ENCODE measurements at places on chromosomes 16 and 17.
A peak's percentile ranks its signal among the peaks of the same experiment; 100 is the strongest.

- no peak for DNase-seq
These were observed 12.7 kb downstream of the SLC6A4 start for GRCh38 chr17:30222721-30223175.

DNA sequence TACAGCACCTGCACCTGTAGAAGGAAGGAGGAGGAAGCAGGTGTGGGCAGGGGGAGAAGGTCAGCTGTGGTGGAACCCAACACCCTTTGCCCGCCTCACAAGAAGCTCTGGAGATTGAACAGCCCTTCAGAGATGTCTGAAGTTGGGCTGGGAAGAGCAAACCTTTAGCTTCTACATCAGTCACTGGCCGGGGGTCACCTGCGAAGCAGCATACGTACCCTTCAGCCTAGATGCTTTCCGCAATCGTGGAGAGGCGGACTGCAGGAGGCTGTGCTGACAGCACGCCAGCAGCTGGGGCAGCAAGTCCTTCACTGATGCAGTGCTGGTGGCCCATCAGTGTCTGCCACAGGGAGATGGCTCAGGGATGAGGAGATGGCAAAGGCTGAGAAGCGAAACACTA, 5.2 kb upstream of the HS3ST3B1 start:
- no peak for DNase-seq

GRCh38 chr16:20976576-20976975, 76.0 kb downstream of the LYRM1 start:
- DNase-seq, result no peak

DNA sequence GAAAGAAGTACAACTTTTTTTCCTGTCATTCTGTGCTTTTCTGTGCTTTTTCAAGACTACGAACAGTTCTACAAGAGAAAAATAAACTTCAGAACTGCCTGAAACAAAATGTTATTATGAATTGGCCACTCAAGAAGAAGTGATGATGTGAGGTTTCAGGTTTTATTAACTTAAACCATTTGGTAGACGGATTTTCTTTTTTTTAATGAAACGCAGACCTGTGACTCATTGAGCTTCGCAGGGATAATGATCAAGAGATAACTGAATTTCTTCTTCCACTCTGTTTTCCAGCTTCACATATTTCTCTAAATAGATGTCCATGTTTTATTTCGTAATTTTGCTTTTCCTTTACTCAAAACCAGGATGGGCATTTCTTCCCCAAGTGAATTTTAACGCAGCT, 32.7 kb downstream of the AIPL1 start:
- no peak for DNase-seq

DNA sequence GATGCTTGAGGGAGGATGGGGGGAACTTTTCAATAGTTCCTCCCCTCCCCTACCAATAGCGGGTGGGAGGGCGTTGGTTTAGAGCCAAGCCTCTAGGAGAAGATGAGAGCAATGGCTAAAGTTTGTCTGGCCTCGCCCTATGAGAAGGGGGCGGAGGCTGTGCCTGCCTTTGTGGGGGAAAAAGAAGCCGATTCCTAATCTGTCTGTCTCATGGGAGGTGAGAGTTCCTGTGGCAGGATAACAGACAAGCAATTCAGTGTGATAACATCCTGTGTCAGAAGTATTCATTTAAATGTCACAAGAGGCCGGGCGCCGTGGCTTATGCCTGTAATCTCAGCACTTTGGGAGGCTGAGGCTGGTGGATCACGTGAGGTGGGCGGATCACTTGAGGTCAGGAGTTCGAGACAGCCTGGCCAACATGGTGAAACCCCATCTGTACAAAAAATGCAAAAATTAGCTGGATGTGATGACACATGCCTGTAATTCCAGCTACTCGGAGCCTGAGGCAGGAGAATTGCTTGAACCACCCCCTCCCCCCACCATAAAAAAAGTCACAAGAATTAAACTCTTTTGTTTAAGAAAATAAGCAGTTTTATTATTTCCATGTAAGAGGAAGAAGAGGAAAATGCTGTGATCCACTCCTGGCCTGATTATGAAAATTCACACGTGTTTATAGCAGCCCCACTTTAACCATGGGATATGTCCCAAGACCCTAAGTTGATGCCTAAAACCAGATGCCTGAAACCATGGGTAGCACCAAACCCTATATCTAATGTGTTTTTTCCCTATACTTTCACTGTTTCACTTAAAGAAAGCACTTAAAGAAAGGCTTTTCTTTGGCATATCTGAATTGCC, 1.7 kb downstream of the SLFN5 start:
- DNase-seq, result peak; percentile 18

DNA sequence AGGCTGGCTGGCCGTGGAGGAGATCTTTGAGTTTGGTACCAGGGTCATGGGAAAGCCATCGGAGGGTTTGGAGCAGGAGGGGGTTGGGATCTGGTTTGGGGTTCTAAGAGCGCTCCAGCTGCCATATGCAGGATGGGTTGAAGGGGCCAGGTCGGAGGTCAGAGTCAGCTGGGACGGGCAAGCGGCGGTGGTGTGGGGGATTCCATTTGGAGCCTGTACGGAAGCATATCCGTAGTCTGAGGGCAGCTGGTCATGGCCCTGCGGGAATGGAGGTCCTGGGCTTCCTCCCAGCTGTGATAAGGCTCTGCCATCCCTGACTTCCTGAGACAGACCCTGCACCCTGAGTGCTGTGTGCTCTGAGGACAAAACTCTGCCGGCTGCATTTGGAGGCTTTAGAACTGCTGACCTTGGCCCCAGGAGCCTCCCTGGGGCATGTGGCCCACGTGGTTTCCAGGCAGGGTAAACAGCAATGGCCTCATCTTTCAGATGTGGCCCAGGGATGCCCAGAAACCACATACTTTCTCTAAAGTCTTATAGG, 46.5 kb downstream of the ATP2C2 start:
- DNase-seq, result no peak

- no peak for DNase-seq
These were observed 7.1 kb upstream of the DCAF7 start for GRCh38 chr17:63542942-63543821.

DNA sequence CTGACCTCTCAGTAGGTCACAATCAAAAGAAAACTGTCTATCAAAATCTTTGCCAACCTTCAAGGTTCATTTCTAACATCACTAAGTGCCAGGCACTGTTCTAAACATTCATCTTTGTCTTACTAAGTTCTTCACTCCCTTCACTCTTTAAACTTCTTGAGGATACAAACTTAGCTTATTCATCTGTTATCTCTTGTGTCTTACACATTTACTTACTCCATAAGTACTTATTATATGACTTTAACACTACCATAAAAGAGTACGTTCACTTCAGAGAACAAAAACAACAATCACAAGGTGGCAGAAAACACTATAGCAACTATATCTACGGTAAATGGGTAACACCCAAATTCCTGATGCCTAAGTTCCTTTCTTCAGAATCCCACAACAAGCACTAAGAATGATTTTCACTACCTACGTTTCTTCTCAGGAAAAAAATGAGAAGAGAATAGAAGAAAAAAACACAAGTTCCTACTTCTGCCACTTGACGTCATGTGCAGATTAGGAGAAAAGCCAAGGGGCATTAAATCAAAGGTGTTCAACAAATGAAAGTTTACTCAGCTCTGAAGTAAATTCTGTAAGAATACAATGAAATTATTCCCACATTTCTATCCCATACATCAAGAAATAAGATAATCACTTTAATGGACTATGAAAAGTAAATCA, 29.2 kb downstream of the KANSL1 start:
- DNase-seq, result no peak

DNA sequence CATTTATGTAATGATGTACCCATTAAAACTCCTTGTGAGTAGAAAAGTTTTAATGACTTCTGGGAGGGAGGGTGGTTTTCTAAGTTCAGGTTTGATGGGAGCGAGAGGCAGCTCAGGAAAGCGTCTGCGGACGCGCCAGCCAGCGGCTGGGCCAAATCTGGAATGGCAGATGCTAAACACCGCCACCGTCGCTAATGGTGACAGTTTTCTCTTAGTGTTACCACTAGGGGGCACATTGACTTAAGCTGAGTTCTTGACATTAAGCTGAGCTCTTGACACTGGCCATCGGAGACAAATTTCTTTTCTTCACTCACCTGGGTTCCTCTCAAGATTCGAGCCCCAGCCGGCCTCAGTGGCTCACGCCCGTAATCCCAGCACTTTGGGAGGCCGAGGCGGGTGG, 6.7 kb downstream of the TRPV1 start:
- peak; percentile 26 for DNase-seq

Data from nephron progenitor cell (in vitro differentiated cells).